ENCODE measurements at places on chromosomes 16 and 17.

DNA sequence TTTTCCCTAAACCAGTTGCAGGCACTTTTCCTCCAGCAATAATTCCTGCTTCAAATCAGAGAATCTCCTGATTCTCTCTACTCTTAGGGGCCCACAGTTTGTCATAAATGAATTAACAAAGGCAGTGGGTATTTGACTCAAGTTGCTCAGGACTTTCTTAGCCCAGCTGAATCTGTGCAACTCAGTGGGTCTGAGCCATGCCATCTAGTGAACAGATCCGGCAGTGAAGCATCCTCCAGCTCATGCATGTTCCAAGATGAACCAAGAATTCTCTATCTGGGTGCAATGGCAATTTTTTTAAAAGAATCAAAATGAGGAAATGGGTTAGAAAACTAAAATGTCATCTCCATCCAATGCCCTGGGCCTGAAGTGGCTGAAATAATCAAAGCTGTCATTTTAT is 575.2 kb upstream of the CDH11 start:
- no peak for DNase-seq

DNA sequence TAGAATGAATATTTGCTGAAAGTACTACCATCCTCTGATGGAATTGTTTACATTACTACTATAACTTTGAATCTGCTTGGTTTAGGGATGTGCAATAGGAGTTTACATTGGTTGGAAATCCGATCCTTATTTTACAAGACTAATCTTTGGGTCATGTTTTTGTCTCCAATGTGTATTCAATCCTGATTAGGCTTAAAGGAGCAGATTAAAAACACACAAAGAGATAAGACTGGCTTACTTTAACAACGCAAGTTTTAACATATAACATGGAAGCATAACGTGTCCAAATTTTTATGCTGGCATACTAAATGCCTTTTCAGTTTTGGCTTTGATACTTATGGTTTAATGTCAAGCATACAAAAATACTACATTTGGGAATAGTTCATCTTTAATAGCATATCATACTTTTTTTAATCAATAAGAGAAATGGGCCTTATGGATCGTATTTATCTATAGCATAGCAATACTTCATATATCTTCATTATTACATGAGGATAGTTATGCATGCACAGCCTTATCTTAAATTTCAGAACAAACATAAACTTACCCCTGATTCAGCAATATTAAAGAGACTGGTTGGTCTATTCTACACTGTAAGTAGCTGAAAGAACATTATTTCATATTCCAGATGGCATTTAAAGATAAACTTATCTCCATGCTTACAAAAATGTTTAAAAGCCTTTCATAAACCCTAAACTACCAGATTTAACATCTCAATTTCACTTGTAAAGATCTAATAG is 69.9 kb upstream of the NACA2 start:
- DNase-seq: no peak

GRCh38 chr17:49496867-49497147 is 1.7 kb downstream of the NGFR start:
- DNase-seq: no peak

GRCh38 chr17:83085103-83085502 is 5.7 kb downstream of the METRNL start:
- DNase-seq: no peak

- no peak for DNase-seq
These were observed 63.9 kb downstream of the BANP start for GRCh38 chr16:88014954-88015805.

DNA sequence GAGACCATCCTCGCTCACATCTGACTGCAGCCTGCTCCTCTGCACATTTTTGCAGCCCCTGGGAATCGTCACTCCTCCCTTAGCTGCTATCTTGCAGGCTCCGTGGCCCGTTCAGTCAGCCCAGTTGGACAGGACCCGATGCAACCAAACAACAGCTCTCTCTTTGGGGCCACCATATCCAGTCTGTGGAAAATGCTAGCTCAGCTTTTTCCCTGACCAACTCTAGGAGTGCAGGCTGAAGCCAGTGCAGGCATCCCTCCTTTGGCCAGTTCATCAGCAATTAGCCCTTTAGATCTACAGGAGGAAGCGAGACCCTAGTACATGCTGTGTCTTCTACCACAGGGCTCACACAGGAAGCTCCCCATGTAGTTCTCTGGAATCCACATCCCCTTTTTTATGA is 182.1 kb downstream of the HS3ST3A1 start:
- no peak for DNase-seq

- no peak for DNase-seq
These were observed 408.7 kb downstream of the SLC39A11 start for GRCh38 chr17:72683506-72684404.
